ENCODE measurements at places on chromosomes 2 and 18.

- DNase-seq, result no peak
Observed at GRCh38 chr2:83782122-83782521, 677.0 kb downstream of the SUCLG1 start.

DNA sequence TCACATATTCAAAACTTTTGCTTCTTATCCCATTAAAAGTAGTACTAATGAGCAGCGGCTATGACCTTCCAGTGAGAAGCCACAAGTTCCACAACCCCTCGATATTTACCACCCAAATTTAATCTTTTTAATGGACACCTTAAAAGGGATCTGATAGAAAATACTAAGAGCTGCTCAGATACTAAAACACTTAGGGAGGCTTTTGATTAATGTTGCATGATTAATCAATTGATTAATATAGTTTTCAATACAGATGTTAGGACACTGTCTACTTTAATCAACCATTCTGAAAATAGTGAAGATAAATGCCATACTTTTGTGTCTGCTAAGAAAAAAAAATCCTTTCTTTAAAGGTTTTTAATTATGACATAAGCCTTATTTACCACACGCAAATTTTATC lies 1312.8 kb upstream of the ACVR2A start:
- no peak for DNase-seq

DNA sequence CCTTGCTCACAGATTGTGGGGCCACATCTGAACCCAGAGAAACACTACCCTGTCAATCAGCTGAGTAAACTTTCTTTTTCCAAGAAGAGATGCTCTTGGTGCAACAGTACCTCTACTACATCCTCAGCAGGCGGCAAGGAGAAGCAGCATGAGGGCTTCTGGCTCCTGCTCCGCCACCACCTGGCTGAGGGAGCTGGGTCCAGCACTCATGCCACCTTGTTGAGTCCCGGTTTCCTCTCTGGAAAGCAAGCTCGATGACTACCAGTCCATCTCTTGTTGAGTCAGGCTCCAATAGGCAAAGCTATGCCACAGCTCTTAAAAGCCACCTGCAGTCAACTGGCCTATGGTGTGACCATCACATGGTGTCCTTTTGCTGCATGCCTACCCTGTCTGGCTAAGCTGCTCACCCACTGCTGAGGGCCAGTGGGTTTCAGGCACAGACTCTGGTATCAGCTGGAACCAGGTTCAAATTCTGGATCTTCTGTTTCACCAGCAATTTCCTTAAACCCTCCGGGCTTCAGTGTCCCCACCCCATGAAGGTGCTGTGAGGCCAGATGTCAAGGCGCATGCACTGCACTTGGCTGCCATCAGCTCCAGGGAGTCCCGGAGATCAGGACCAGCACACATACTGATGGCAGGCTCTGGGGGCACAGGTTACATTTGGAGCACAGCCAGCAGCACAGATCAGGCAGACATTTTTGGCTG lies 42.5 kb upstream of the ACAA2 start:
- no peak for DNase-seq

GRCh38 chr2:190978389-190979053 lies 35.5 kb downstream of the STAT1 start:
- no peak for DNase-seq

DNA sequence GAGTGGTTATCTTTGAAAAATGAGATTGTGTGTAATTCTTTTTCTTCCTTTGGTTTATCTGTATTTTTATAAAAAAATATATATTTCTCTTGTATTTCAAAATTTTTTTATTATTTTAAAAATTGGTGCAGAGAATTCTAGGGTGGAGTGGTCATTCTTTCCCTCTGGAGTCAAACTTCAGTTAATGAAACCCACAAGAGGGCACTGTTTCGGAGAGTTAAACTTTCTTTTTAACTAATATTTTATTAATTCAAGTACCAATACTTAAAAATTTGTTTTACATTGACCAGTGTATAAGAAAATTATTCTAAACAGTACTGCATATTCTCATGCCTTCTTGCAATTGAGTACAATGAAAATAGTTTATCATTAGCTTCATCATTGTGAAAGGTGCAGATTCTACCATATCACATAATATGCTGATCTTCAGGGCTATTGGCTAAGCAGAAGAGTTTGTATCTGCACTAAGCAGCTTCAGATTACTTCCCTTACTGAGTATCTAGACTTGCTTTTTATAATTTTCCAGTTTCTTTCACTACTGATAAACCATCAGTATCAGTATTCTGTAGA lies 50.1 kb downstream of the HS1BP3 start:
- DNase-seq, result no peak

- DNase-seq, result no peak
Observed at GRCh38 chr2:177325554-177325953, 61.0 kb upstream of the NFE2L2 start.

All from DMS153 (cell line).